ENCODE measurements at places on chromosomes 4 and X.

DNA sequence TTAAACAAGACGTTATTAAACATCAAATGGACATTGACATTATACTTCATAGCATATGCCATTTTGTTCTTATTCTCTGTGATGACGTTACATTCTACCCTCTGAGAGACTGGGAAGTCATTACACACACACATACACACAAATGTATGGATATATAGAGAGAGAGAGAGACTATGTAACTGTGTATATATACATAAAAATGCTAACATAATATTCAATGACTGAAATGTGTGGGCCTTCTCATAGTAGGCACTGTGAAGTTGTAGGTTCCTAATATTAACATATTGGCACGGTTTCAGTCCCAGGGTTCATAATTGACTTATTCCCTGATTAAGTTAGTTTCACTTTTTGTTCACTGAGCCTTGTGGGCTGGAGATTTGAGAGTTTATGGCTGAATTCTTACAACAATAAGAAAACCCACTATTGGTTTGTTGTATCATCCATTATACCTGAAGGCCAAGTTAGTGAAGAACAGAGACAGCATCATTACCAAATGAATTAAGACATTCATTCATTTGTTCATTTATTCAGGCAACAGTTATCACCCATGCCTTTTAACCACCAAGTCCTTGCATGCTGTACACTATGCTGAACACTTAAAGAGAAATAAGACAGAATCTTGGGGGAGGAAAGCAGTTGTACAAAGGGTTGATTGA, 68.5 kb downstream of the GAB1 start:
- DNase-seq = peak; percentile 3

DNA sequence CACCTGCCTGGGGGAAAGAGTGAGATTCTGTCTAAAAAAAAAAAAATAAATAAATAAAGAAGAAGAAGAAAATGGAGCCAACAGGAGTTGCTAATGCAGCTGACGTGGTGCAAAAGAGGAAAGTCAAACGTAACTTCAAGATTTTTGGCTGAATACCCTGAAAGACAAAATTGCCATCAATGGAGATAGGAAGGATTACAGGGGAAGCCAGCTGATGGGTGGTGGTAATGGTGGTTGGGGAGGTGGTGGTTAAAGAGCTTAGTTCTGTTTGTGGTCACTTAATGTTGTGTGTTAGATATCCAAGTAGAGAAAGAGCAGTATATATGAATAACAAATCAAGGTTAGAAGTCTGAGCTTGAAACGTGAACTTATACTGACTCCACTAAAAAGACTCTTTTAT, 225.4 kb downstream of the ARHGAP24 start:
- DNase-seq = peak; percentile 67

GRCh38 chr4:77154065-77154464, 2.9 kb upstream of the CCNG2 start:
- no peak for DNase-seq

DNA sequence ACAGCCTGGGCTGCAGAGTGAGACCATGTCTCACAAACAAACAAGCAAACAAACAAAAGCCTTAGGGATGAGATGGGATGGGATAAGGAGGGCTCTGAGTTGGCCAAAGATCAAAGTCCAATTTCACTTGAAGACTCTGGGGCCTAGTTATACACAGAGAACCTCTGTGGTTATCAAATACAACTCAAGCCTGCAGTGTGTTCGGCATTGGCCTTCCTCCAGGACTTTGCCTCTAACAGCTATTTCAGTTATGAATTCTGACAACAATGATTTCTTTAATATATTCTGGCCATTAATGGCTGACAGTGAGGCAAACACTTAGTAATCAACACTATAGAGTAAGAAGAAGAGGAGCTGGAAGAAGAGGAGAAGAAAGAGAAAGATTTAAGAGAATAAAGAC, 171.1 kb downstream of the PDGFRA start:
- DNase-seq = no peak

DNA sequence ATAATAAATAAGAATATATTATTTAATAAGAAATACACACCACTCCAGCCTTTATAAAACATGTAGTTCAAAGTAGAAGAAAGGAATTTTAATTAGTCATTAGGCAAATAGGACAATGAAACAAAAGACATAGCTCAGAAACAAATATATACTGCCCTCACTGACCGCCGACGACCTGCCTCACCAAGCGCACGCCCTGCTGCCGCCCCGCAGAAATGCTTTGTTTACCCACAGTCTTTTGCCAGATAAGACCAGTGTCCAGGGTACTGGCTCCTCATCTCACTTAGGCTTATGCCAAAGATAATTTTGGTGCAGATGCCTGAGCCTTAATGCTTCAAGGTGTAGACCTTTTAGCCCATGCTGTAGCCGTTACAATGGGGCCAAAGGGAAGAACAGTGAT, 199.5 kb downstream of the HHIP start:
- no peak for DNase-seq

GRCh38 chr4:1983846-1984405, 24.8 kb downstream of the NELFA start:
- DNase-seq = no peak

GRCh38 chrX:23497919-23498318, 163.3 kb downstream of the PTCHD1 start:
- no peak for DNase-seq

- DNase-seq = peak; percentile 89
These were observed 118.2 kb upstream of the STX18 start for GRCh38 chr4:4659871-4660651.

- no peak for DNase-seq
These were observed 86.9 kb upstream of the ADRA2C start for GRCh38 chr4:3679071-3679825.

GRCh38 chr4:83974111-83974780, 438.3 kb downstream of the GPAT3 start:
- no peak for DNase-seq

DNA sequence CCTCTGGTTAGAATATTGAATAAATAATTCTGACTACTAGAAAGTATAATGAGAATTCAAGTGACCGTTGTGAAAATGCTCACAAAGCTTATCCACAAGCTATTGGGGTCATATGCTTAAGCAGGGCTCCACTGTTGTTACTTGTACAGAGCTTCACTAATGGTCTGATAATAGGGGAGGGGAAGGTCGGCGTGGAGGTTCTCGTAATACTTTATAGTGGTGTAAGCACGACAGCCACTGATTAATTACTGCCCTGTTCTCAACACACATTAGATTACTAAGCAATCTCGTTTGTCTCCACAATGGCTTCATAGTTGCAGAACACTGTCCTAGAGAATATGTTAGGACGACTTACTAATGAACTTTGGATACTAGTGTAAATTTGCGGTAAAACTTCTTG, 11.6 kb downstream of the UNC5C start:
- DNase-seq = no peak

GRCh38 chrX:55794405-55794804, 76.9 kb downstream of the RRAGB start:
- no peak for DNase-seq

GRCh38 chr4:158914218-158914617, 145.4 kb downstream of the FNIP2 start:
- DNase-seq = no peak

- no peak for DNase-seq
These were observed 78.2 kb downstream of the MAOB start for GRCh38 chrX:43804021-43804420.

DNA sequence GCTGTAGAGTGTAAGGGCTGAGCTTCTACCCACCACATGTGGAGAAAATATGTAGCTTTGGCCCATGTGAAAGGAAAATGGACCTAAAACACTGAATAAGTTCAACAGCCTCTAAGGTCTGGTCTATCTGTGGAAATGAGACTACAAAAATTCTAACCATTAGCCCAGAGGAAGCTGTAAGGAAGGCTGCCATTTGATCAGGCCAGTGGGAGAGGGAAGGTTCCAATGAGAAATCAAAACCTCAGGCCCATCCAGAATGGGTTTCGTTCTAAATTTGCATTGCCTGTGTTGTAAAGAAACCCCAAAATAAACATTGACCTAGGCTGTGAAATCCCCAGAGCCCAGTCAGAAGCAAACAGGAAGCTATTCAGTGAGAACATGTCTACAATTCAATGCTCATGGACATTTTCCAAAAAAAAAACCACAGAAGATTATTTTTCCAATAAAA, 320.4 kb upstream of the SLC7A11 start:
- no peak for DNase-seq

- DNase-seq = no peak
These were observed 1.5 kb upstream of the FATE1 start for GRCh38 chrX:151714362-151714761.

- DNase-seq = no peak
These were observed 426.7 kb downstream of the RPA4 start for GRCh38 chrX:97310373-97310772.

DNA sequence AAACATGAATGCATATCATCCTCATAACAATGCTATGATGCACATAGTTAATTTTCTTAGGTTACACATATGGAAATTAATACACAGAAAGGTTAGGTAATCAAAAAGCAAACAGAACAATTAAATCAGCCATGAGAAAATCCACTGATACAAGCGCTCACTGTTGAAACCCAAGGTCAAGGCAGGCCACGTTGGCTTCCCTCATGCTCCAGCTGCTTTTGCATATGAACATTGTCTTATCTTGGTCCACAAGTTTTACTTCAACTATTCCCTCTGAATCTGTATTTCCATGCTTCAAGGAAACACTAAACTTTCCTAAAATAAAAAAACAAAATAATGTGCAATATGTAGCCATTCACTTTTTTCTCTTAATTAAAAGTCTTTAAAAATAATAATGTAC, 34.5 kb upstream of the PLA2G12A start:
- no peak for DNase-seq

DNA sequence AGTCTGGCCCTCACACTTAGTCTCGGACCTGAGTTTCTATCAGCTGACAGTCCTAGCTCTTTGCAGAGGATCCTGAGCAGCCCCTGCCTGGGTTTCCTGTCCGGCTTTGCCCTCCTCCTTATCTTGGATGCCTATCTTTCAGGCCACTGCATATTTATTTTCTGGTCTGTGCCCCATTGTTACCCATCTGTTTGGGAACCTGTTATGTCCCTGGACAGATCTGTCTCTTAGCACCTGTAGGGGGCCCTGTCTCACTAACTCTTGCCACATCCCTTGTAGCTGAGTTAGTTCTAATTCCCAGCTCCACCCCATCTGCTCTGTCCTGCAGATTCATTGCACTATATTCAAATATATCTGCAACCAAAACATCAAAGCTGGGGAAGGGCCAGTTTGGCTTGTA, 514.9 kb upstream of the LCORL start:
- DNase-seq = no peak

DNA sequence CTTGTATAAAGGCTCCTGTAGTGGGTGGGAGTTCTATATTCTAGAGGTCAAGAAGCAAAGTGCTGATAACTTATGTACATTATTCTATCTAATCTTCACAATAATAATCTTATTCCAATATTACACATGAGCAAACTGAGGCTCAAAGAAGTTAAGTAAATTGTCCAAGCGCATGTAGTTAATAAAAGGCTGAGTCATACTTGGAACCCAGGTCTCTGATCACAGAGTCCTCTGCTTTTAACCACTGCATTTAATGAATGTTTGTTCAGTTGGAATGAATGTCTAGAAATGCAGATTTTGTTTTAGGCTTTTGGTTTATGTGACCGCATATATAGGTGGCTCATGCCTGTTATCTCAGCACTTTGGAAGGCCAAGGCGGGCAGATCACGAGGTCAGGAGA, 88.4 kb upstream of the PAQR3 start:
- DNase-seq = no peak

- no peak for DNase-seq
These were observed 48.5 kb upstream of the EGFL6 start for GRCh38 chrX:13520936-13521335.

DNA sequence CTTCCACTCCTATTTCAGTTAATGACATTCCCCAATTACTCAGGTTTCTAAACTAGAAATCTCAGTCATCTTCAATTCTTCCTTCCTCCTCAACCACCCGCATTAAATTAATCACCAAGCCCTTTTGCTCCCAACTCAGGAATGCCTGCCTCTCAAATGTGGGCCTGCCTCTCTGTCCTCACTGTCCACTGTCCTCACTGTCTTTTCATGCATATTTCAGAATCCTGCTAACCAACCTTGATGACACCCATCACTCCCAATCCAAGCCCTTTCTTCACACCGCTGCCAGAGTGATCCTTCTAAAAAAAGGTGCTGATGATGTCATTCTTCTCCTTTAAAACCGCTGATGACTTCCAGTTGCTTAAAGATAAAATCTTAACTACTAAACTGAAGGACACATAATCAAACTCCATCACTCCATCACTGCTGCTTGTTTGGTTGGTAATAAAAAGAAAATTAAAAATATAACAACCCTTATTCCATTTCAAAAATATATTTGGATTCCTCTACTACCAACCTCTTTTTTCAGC, 5.1 kb upstream of the APBB2 start:
- no peak for DNase-seq

GRCh38 chr4:168475745-168476144, 4.5 kb downstream of the DDX60L start:
- DNase-seq = no peak

DNA sequence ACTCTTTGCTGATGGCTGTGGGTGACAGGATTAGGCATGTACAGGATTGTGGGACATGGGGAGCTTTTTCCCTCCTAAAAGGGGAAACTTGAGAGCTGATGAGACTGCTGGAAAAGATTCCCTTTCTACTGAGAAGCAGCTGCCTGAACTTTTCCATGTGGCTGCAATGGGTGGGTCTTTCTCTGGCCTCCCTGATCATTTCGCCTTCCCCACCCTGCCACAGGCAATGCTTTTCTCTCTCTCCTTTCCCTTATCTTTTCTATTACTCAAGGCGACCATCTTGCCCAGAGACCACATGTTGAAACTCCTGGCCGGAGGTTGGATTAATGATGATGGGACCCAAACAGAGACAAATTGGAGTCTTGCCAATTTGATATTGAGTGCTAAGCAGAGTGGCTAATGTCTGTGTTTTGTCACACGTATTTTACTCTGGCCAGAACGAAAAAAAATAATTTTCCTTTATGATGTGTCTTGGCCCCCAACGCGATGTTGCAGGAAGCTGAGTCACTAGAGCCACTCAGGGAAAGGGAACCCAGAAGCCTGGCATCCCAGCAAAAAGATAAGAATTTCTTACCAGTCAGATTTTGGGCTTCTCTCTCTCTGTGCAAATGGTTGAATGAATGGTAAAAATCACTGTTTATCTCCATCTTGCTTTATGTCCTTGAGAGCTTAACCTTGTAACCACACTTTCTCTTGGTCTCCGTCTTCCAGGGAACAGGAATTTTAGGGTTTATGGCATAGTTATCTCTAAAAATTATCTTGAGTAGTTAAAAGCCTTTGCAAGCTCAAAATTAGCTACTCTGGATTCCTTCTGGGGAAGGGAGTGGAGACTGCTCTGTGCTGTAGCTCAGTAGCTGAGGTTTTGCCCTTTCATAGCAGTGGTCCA, 19.4 kb upstream of the ATP8A1 start:
- no peak for DNase-seq
